T-cell (primary cell): ENCODE measurements at places on chromosomes 16 and 17. TPM values are rescaled to one million over a fixed set of nuclear protein-coding genes. Genes with fewer than 3 reads are reported as not detected.
A peak's percentile ranks its signal among the peaks of the same experiment; 100 is the strongest.

GFAP gene
- not detected for total RNA-seq

ABCA5 gene
- 45.2 TPM for total RNA-seq

- no peak overlapping the region for H3K4me3 ChIP-seq
- no peak for DNase-seq
- no peaks in the 10 kb centered on the region for H3K36me3 ChIP-seq
- no peaks in the 10 kb centered on the region for H3K4me1 ChIP-seq
- no peak overlapping the region for H3K27ac ChIP-seq
Measured at GRCh38 chr17:60231691-60232090, 81.9 kb downstream of the CA4 start.

DNA sequence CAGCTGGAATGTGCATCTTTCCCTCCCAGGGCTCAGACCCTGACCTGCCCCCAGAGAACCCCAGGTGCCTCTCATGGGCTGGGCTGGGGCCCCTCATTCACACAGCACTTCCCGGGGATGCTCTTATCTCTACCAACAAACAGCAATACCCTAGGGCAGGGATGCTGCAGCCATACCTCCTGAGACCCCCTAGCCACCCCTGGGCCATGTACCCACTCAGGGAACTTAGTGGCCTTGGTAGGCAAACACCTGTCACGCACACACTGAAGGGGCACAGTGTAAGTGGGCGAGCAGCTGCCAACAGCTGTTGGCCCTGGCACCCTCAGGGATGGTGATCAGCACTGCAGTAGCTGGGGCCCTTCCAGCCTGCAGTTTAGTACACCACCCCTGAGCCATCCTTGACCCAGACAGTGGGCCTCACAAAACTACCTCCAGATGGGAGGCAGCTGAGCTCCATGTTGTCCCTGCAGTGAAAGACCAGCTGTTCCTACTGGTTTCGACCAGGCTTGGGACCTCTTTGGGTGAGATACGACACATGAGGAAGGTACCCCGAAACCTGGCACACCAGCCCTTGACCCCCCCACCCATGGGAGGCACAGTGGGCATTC is 1723.6 kb downstream of the TP53TG3F start:
- no peaks in the 10 kb centered on the region for H3K4me1 ChIP-seq
- H3K27ac ChIP-seq: no peak overlapping the region
- no peak for DNase-seq
- H3K27me3 ChIP-seq: peaks cover 4% of the 10 kb centered on the region
- H3K36me3 ChIP-seq: no peaks in the 10 kb centered on the region

GRCh38 chr16:852451-853185 is 52.1 kb upstream of the GNG13 start:
- H3K27me3 ChIP-seq: peaks cover 6% of the 10 kb centered on the region
- no peak overlapping the region for H3K4me3 ChIP-seq
- H3K27ac ChIP-seq: no peak overlapping the region
- DNase-seq: no peak
- H3K4me1 ChIP-seq: no peaks in the 10 kb centered on the region

- no peaks in the 10 kb centered on the region for H3K27me3 ChIP-seq
- peak; percentile 42 for DNase-seq
- H3K36me3 ChIP-seq: no peaks in the 10 kb centered on the region
- peaks cover 78% of the 10 kb centered on the region for H3K4me1 ChIP-seq
- peak overlapping the region; percentile 100 for H3K27ac ChIP-seq
Measured at GRCh38 chr17:7836596-7837407, 2.8 kb downstream of the KDM6B start.

GRCh38 chr17:38425744-38426143 is 2.5 kb upstream of the ARHGAP23 start:
- peaks cover 19% of the 10 kb centered on the region for H3K4me1 ChIP-seq
- H3K4me3 ChIP-seq: no peak overlapping the region
- no peak overlapping the region for H3K27ac ChIP-seq
- DNase-seq: no peak

GRCh38 chr17:36705874-36706731 is 104.7 kb downstream of the MRM1 start:
- DNase-seq: peak; percentile 43
- H3K27ac ChIP-seq: no peak overlapping the region
- H3K4me3 ChIP-seq: no peak overlapping the region
- peaks cover 4% of the 10 kb centered on the region for H3K4me1 ChIP-seq

DNA sequence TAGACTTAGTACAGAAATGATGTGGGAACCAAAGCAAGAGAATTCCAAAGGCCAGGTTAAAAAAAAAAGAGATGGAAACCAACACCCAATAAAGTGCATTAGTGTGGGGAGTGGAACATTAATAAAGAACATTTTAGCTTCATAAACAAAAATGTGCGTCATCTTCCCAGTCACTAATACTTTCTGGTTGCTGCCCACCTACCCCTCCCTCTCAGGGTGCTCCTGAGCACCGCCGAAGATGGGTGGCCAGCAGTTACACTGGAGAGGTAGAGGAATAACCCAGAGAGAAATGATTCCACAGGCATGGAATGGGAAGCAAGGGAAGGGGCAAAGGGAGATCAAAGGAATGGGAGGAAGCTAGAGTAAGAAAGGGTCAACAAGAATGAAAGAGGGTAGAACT is 6.0 kb upstream of the CHD3 start:
- no peaks in the 10 kb centered on the region for H3K36me3 ChIP-seq
- DNase-seq: no peak
- H3K27ac ChIP-seq: peak overlapping the region; percentile 59
- no peak overlapping the region for H3K4me3 ChIP-seq
- H3K4me1 ChIP-seq: peaks cover 47% of the 10 kb centered on the region

- no peaks in the 10 kb centered on the region for H3K27me3 ChIP-seq
- DNase-seq: no peak
- no peak overlapping the region for H3K4me3 ChIP-seq
- H3K27ac ChIP-seq: no peak overlapping the region
- H3K36me3 ChIP-seq: peaks cover 23% of the 10 kb centered on the region
- H3K4me1 ChIP-seq: no peaks in the 10 kb centered on the region
Measured at GRCh38 chr17:21010705-21011596, 31.9 kb downstream of the USP22 start.
